ENCODE measurements at places on chromosomes 2 and 18. TPM values are rescaled to one million over a fixed set of nuclear protein-coding genes. Genes with fewer than 3 reads are reported as not detected.

The DNAJC5G gene
- polyA plus RNA-seq = not detected

The MORN2 gene
- 20.3 TPM for polyA plus RNA-seq

The SP140 gene
- 0.29 TPM for polyA plus RNA-seq

- no peak for DNase-seq
These were observed 151.2 kb downstream of the FMNL2 start for GRCh38 chr2:152485954-152486736.

DNA sequence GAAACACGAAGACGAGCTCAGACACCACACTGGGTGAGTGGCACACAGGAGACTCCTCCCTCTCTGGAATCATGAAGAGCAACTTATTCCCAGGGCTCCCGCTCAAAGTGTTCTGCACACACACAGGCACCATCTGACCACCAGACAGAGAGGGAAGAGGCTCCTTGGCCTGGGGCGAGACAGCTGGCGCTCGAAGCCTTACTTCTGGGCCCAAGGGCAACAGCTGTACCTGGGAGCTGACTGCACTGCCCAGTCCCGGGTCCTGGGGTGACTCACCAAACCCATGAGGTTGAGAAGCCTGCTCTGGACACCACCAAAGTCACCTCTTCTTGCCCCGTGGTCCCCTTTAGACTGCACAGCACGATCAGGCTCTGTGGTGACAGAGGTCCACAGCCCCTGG is 42.4 kb downstream of the ADCY3 start:
- DNase-seq = no peak

GRCh38 chr2:30591186-30591585 is 144.1 kb downstream of the LCLAT1 start:
- no peak for DNase-seq

Measured in BJ (cell line).